ENCODE measurements at places on chromosomes 2 and 18. TPM values are rescaled to one million over a fixed set of nuclear protein-coding genes. Genes with fewer than 3 reads are reported as not detected.

- no peak for DNase-seq
Observed at GRCh38 chr18:70046796-70047195, 99.1 kb upstream of the CD226 start.

DNA sequence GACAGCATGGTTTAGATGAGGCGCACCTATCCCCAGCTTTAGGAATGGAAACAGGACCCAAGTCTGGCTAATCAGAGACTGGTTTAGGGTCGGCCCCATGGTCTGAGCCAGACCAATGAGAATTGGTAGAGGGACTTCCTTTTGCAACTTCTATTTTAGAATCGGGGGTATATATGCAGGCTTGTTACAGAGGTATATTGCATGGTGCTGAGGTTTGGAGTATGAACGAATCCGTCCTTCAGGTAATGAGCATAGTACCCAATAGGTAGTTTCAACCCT lies 1.5 kb upstream of the BOLA3 start:
- DNase-seq, result no peak

DNA sequence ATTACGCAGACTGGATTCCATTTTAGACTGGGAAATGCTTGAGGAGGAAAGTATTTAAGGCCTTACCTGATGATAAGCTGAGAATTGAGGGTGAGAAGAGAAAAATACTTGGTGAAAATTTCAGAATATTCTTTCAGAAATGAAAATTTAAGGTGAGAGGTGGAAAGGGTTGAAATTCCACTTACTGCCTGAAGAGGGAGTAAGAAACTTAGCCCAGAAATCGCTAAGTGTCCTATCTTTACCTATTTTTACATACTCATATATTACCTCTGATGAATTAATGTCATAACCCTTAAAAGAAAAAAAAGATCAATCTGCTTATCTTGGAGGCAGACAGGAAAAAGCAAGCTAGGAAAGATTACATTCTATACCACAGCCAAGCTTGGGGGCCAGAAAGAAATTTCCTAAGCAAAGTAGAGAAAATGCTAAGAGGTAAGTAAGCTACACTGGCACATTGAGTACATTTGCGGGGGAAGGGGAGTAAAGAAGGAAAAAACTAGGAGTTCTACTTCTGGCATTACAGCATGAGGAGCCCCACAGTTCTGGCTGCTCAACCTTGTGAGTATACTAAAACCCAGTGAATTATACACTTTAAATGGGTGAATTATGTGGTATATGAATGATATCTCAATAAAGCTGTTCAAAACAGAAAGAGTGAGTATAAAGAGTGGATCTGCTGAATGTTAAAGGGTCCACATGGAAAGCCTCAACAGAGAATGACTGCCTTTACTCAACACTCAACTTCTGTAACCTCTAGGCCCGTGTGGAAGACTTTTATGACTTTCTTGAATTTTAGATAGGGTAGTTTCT lies 33.8 kb downstream of the SMC6 start:
- DNase-seq, result no peak

DNA sequence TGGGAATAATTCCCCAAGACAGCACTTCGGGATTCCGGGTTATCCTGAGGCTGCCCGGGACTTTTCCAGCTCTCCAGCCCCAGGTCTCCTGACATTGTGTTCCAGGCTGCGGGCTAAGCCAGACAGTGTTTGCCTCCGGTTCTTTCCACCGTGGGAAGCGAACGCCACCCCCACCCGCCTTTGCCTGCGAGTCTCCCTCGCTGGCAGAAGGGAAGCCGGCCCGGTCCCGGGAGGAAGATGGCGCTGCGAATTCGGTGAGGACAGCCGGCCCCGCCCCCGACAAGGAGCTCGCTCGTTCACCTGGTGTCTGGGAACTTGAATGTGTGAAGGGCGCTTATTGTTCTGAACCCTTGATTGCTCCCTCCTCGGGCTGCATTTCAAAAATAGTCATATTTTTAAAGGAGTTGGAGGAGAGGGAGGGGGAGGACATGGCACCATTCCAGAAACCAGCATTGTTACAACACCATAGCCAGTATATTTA lies 2.9 kb downstream of the LRATD1 start:
- peak; percentile 84 for DNase-seq

DNA sequence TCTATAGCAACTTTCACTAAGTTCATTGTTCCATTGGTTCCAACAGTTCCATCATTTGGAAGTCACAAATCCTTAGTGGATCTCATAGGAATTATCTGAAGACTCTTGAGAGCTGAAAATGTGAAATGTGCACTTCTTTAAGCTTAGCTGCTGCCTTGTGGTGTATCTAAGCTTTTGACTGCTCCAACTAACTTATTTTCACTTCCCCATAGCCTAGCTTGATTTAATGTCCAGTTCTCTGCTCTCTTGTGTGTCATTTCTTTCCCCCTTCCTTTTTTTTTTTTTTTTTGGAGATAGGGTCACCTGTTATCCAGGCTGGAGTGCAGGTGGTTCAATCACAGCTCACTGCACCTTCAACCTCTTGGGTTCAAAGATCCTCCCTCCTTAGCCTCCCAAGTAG lies 34.9 kb upstream of the CD302 start:
- DNase-seq, result no peak

FASTKD1 gene
- 15.4 TPM for total RNA-seq

SERPINB3 gene
- total RNA-seq, result not detected

KRTCAP3 gene
- total RNA-seq, result 31.2 TPM

CACNB4 gene
- 1.6 TPM for total RNA-seq

MC4R gene
- total RNA-seq, result not detected
